Activated CD4-positive, alpha-beta T cell treated with anti-CD3 and anti-CD28 coated beads, Interleukin-2, Interleukin-6, amounts not matched to agents 100 ng/mL and 50 ng/mL, durations not matched to agents 16 hours and 8 hours (primary cell): ENCODE measurements at places on chromosomes 7 and 10.

DNA sequence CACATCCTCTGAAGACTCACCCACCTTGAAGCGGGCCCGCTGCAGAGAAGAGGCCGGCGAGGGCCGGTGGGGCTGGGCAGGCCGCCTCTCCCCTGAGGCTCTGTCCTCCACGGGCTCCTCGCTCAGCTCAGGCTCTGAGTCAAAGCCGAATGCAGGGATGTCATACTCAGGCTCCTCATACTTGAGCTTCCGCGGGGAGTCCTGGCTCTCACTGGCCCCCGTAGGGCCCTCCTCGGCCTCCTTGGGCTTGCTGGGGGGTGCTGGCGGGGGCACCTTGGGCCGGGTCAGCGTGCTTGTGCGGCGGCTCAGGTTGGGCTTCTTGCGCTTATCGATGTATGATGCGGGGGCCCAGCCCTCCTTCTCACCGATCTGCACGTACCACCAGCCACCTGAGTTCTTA is 109.9 kb downstream of the NEURL1 start:
- no peak for DNase-seq

DNA sequence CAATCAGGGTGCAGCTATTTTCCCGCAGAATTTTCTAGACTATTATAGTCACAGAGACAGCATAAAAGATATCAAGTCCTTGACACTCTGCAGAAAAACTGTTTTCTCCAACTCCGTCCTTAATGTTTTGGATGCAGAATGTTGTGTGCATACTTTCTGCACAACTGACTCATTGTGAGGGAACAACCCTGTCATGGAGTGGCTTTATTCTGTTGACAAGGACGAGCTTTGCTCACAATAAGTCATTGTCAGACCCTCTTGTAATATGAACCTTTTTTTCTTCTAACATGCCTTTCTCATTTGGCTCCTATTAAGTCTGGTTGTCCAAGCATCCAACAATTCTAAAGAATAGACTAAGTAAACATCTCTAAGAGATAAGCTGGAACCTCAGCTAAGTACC is 17.3 kb downstream of the ABCB4 start:
- DNase-seq, result no peak

GRCh38 chr7:131104596-131105293 is 222.9 kb upstream of the MKLN1 start:
- no peak for DNase-seq

GRCh38 chr10:3006093-3006492 is 61.3 kb upstream of the PFKP start:
- no peak for DNase-seq

GRCh38 chr10:49066944-49067730 is 48.2 kb downstream of the VSTM4 start:
- DNase-seq, result no peak

GRCh38 chr10:48697091-48697490 is 12.4 kb downstream of the WDFY4 start:
- DNase-seq, result no peak

GRCh38 chr10:18340496-18341051 is 200.3 kb downstream of the CACNB2 start:
- DNase-seq, result no peak

DNA sequence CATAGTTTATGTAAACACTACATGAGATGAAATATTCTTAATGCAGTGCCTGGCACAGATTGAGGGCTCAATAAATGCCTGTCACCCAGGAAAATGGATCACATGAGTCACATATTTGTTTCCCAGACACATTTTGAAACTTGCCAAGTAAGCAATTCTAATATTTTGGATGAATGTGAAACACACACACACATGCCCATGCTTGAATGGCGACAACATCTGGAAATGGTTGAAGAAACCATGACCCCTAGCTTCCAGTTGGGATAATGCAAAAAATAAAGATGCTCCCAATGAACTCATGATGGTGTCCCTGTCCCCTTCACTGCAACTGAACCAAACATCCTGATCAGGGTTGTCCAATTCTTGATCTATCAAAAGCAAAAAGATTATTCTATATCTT is 797.3 kb downstream of the XPNPEP1 start:
- DNase-seq, result no peak

DNA sequence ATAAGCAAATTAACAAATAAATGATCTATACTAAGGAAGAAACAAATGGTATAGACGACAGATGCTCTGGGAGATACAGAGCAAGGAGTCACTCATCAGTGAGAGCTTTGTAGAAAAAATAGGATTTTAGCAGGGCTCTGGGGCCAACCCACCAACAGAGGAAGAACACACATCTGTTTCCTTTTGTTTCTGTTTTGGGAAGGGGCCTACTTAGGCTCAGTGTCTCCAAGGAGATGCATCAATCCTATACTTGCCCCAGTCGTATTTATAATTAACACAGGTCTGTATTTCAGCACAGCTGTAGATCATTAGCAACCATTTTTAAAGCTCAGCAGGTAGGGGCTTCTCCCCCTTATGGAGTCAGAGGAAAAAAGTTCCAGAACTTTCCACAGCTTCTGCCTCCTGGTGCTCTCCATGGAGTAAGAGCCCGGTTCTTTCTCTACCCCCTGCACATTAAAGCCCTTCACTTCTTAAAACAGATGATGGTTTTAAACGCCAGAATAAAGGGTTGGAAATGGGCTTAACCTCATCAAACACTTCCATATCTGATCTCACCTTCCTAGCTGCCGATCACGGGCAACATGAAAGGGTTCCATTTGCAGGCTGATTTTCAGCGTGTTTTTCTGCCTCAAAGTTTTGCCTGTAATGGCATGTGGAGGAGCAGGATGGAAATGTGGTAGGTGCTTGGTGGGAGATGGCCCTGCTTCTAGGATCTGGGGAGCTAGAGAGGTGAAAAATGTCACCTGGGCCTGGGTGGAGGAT is 291.7 kb downstream of the TCF7L2 start:
- no peak for DNase-seq

GRCh38 chr10:121952226-121952625 is 22.8 kb downstream of the NSMCE4A start:
- DNase-seq, result no peak

DNA sequence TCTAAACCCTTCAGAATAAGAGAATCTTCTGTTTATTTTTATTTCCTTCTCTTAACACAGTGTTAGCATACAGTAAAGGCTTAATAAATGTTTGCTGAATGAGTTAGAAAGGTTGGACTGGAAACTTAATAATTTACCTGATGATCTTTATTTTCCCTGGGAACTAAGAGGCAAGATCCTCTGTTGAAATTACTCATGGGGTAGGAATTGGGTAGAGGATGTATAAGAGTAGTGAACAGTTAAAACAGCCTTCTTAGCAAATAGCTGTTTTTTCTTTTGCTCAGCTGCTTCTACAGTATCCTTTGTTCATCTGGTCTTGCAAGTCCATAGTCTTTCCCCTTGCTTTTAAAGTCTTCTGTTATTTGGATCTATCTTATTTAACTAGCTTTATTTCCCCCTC is 80.0 kb downstream of the AKAP9 start:
- no peak for DNase-seq

GRCh38 chr7:130148561-130148960 is 56.6 kb downstream of the TMEM209 start:
- DNase-seq, result no peak

DNA sequence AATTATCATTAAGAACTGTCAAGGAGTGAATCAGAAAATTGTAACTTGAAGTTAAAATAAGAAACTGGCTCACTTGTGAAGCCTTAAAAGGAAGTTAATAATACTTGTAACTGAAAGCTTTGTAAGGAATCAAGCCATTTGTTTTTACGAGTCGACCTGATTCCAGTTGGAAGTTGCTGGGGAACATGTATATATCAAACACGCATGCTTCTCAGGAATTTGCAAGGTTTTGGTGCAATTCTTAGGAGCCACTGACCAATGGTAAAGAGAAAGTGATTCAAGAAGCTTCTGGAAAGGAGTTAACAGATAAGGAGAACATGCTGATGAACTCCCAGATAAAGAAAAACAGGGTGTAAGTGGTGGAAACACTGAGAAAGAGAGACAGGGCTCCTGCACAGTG is 56.4 kb downstream of the ETV1 start:
- no peak for DNase-seq

GRCh38 chr7:80362010-80362618 is 149.8 kb downstream of the GNAT3 start:
- DNase-seq, result no peak

GRCh38 chr10:132654708-132655661 is 117.4 kb downstream of the INPP5A start:
- peak; percentile 56 for DNase-seq

DNA sequence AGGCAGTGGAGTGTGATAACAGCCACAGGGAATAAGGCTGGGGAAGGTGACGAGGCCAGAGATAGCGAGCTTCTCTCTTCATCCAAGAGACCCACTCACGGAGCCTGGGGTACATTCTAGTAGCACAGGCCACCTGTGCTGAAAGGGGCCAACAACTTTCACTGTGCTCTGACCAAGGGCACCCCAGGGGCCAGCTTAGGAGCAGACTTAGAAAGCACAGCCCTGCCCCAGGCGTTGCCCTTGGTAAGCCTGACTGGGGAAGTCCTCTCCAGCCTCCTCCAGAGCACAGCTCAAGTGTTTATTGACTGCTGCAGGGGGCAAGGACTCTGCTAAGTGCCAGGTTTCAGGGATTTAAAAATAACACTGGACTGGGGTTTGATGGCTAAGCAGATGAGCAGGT is 44.7 kb downstream of the EBF3 start:
- DNase-seq, result no peak

GRCh38 chr7:92634924-92635519 is 44.8 kb upstream of the FAM133B start:
- DNase-seq, result peak; percentile 83

- DNase-seq, result no peak
These were observed 158.3 kb downstream of the FRMD4A start for GRCh38 chr10:14172336-14172950.

- DNase-seq, result no peak
These were observed 19.2 kb upstream of the GPR146 start for GRCh38 chr7:1024876-1025742.

- DNase-seq, result no peak
These were observed 37.9 kb downstream of the JAZF1 start for GRCh38 chr7:28142650-28143049.

DNA sequence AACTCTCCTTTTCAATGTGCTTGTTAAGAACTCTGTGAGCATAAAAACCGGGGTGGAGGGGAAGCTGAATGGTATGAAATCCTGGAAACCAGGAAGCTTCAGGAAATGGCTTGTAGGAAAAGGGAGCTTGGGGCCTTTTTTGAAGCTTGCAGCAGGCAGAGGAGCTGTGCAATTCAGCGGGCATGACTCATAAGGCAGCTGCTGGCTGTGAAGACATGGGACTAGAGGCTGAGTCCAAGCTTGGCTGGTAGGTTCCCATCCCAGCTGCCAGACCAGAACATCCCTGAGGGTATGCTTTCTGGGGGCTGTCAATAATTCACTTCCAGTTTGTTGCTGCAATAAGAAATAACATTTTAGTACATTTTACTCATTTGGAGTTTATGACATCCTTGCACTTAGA is 36.8 kb upstream of the CDC14C start:
- no peak for DNase-seq

- DNase-seq, result no peak
These were observed 50.4 kb downstream of the NEURL1 start for GRCh38 chr10:103543617-103544525.

DNA sequence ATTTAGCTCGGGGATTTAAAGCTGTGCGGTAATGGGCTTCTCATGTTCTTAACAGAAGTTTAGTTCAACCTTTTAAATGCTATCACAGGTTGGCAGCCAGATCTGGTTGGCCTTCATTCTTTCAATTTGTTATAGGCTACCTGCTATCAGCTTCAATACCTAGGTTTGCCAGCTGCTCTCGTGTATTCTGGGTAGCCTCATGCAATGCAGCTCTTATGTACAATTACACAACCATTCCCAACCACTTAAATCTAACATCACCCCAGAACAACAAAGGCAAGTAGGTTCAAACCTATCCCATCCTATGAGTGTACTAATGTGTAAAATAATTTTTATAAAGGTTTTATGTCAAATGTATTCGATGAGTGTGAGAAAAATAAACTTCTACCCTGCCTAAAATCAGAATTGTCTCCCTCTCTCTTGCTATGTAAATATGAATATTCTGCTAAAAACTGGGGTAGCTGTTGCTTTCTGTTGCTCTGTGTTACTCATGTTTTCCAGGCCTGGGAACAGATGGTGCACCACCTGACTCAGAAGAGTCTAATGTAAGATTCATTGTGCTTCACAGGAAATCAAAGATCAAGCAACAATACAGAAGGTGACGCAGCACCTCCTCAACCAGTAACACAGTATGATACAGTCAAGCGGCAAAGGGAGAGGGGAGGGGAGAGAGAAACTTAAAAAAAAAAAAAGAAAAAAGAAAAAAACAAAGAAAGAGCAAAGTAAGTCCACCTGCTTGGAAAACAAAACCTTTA is 188.6 kb downstream of the ETV1 start:
- peak; percentile 7 for DNase-seq

GRCh38 chr10:77513781-77514331 is 123.8 kb downstream of the KCNMA1 start:
- DNase-seq, result no peak

GRCh38 chr7:111137296-111138192 is 46.6 kb downstream of the LRRN3 start:
- DNase-seq, result peak; percentile 61

DNA sequence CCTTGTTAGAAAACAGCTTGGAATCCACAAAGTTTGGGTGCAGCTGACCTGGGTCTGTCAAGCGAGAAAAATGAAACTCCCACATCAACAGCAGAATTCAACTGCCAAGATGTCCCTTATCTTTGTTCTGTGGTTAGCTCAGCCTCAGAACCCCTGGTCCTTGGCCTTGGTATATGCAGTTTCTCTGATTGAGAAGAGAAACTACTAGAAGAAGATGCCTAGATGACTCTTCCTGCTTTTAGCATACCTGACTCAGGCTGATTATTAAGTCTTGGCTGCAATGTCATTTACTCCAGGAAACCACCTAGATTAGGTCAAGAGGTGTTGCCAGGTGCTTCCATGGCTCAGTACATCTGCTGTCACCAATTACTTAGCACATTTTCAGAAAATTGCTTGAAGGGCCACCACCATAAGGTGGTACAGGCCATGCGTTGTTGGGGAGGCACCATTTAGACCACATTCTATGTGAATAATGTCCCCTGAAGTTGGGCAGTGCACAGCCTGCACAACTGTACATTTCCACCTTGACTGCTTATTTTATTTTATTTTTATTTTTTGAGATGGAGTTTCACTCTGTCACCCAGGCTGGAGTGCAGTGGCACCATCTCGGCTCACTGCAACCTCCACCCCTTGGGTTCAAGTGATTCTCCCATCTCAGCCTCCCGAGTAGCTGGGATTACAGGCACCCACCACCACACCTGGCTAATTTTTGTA is 59.4 kb upstream of the ZNF438 start:
- peak; percentile 51 for DNase-seq

- no peak for DNase-seq
These were observed 46.5 kb downstream of the DLD start for GRCh38 chr7:107937531-107937930.

DNA sequence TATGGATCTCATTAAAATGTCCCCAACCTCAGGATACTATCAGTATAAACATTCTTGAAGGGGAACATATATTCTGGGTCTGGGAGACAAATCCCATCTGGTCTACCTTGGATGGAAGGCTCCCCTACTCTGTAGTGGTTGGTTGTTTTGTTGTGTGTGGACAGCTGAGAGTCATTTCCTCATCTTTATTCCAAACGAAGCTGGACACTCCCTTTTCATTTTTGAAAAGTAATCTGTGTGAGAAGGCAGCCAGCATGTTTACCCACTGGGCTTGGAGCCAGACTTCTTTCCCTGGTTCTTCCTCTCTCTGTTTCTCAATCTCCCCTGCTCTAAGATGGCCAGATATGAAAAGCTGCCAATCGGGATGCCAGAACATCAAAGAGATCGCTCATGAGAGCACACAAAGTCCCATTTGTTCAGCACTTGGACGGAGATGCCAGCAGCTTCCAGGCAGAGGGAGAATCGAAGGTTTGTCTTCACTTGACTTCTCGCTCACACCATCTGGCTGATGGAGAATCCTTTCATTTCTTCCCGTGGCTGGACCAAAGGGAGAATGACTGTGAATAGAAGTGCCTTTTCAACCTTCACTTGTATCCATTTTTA is 108.1 kb upstream of the AGR3 start:
- DNase-seq, result no peak
